MM.1S (cell line): ENCODE measurements at places on chromosomes 6 and 20.
A peak's percentile ranks its signal among the peaks of the same experiment; 100 is the strongest.

DNA sequence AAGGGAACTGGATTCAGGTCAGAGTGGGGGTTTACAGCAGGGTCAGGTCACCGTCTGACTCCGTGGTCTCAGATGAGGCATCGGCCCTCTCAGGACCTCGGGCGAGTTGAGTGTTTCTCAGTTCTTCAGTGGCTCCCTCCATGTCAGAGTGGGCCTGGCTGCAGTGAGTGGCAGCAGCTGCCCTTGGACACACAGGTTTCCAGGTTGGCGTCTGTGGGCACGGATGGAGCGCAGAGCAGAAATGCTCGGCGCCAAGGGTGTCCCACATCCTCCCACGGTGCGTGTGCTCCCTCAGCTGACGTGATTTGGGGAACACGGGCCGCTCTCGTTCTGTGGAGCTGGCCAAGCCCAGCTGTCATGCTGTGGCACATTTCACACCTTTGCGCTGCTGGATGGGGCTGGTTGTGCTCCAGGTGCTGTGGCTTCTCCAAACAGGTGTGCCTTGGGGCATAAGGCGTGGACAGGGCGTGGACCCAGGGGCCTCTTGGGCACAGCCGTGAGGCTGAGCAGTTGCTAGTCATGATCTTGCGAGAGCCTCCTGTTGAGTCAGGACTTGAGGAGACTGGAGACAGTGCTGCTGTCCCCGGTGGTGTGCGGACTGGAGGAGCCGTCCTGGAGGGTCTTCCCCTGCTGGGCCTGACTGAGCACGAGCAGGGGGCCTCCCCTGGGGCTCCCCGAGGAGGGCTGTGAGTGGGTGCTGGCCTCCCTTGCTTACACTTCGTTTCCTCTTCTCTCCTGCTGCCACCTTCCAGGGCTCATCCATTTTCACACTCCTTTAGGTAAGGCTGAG, 9.5 kb upstream of the DNAJC5 start:
- DNase-seq, result no peak

DNA sequence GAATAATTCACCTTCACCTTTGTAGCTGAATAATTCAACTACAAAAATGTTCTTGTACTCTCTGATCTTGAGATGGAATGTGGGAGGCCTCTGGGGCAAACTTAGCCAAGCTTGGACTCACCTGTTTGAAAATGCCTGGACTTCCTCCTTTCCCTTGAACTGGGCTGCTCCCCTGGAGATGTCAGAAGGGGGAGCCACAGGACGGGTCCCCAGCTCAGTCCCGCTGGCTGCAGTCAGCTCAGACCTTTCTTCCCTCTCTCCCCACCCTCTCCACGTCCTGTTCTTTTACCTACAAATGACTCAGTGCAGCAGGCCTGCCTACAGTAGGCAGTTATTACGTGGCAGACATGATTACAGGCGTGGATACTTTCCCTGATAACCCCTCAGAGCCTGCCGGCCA, 131.5 kb upstream of the RALGAPA2 start:
- DNase-seq, result no peak

DNA sequence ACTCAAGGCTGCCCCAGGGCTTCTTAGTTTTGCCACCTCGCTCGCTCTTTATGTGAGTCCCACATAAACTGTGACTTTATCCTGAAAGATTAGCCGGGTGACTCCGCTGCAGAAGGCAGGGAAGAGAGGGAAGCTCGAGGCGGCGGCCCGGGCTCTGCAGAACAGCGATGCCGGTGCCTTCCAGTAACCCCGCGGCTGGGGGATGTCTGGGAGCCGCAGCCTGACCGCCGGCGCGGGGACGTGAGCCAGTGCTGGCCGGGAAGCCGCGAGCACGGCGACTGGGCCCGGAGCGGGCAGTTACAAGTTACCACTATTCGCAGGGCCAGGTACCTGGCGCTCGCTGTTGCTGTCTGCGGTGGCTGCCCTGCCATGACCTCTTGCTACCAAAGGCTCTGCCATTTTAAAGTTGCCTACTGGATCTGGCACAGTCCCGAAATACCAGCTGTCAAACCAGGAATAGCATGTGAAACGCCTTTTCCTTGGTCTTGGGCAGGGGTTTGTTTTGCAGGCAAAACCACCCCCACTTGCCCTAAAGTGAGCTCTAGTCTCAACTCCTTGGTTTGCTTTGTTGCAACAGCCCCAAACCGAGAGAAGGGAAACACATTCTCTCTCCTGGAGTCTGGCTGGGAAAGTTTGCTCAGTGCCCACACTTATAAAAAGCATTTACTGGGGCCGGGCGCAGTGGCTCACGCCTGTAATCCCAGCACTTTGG, 124.0 kb upstream of the SLC2A12 start:
- DNase-seq, result no peak

DNA sequence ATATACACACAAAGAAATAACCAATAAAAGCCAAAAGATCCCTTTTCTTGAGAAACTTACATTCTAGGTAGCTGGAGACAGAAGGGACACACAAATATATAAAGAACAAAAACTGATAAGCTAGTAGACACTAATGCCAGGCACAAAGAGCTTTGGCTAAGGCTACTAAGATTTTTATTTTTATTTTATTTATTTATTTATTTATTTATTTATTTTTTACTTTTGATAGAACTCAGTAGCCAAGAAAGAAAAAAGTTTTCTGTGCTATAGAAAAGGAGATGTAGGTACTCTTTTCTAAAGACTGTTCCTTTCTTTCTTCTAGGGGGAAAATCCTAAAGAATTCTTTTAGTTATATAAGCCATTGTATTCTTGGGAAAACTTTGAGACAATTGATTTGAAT, 34.1 kb downstream of the THEMIS start:
- no peak for DNase-seq

DNA sequence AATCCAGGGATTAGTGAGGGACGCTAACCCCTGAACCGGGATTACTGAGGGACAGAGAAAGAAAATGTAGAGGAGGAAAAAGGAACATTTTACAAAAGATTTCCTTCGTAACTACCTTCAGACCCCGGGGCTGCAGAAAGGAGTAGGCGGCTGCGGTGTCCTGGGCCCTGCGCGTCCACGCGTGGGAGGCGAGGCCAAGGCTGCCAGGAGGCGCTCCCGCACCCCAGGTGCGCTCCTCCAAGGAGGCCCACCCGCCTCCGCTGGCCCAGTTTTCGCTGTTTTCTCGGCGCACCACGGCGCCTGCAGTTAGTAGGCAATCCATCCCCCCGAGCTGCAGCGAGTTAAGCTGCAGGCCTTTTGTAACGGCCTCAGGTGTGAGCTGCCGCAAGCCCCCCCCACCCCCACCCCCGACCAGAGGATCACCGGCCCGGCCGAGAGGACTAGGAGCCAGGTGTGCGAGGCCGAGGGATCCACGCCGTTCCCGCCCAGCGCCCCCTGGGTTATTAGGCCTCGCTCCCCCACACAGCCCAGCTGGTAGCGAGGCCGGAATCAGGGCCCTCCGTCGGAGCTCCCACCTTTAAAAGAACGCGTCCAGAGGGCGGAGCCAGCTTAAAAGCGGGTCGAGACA, 380.3 kb upstream of the ARID1B start:
- no peak for DNase-seq

GRCh38 chr6:42704937-42705374, 17.4 kb downstream of the PRPH2 start:
- DNase-seq, result no peak

- no peak for DNase-seq
Observed at GRCh38 chr6:168616816-168617765, 176.1 kb downstream of the SMOC2 start.

- no peak for DNase-seq
Observed at GRCh38 chr6:11323666-11324452, 91.4 kb upstream of the NEDD9 start.

- no peak for DNase-seq
Observed at GRCh38 chr6:20237677-20238460, 25.6 kb upstream of the MBOAT1 start.

DNA sequence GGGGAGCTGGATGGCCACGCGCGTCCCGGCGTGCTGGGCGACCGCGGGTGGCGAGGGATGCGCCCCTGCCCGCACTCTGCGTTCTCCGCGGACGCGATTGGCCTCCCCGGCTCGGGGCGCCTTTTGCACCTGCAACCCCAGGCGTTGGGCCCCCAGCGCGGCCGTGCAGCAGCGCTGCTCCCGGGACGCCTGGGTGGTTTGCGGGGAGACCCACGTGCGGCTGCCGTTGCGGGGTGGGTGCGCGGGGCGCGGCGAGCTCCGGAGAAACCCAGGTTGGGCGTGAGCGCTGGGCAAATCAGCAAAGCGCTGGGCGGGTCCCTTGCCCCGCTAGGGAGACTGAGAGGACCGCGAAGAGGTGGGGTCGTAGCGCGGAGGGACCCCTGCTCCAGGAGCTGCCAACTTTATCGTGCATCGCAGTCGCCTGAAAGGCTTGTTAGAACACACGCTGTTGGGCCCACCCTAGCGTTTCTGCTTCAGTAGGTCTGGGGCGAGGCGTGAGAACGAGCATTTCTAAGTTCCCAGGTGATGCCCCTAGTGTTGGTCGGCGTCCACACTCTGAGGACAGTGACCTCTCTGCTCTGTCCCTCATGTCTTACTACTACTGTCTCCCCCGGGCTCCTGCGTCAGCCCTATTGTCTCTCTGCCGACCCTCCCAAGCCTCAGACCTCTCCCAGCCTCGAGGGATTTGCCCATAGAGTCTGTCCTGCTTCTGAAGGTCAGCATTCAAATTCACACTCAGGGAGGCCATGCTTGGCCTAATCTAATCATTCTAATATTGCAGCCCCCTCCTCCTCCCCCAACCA, 538 bp upstream of the ZFP64 start:
- DNase-seq, result peak; percentile 68

DNA sequence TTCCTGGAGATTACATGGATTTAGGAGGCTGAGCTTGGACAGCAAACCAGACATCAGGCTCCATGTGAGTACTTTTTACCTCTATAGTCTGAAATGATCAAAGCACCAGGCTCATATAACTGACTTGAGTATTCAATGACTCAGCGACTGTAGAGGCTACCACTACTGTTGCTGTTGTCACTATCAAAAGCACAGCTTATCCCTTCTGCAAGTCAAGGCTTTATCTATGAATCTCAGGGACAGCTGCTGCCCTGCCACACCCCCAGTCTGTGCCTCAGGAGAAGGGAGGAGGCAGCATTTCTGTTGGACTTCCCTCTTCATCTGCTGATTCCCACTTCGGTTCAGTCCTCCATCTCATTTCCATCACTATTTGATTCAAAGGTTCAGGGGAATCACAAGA, 80.5 kb upstream of the CNR1 start:
- DNase-seq, result no peak

DNA sequence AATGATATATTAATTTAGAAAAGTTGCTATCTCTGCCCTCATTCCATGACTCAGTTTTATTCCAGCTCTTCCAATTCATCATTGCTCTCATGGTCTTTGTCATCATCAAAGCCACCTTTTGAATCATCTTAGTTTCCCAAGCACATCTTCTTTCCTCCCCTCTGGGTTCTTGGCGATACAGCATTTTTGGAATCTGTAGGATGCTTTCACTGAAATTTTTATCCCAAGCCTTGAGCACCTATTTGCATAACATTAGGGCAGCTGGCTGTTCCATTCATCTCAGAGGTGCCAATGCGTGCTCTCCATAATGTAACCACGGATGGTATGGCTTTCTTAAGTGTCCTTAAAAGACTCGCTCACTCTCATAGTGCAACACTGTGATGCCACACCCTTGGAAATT, 100.4 kb downstream of the SNX5 start:
- DNase-seq, result no peak

DNA sequence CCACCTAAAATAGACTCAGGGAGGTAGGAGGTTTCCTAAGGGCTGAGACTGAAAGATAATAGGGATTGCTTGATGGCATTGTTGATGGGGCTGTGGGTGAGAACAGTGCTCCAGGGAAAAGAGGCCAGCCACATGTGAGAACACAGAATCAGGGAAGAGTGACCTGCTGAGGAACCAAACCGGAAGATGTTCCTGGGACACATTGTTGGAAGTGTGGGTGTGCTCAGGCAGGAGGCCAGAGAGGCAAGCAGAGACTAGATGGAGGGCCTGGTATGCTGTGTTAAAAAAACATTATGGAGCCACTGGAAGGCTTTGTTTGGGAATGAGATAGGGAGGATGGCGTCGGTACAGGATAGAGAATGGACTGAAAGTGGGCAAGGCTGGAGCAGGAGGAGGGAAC, 23.3 kb downstream of the RNF144B start:
- DNase-seq, result no peak

GRCh38 chr20:40657526-40657925, 31.5 kb downstream of the MAFB start:
- DNase-seq, result no peak
